ENCODE measurements at places on chromosomes 7 and 10.

- DNase-seq: no peak
These were observed 517.5 kb upstream of the GALNT17 start for GRCh38 chr7:70614237-70615045.

GRCh38 chr10:118564652-118565051 lies 30.8 kb downstream of the PRLHR start:
- DNase-seq: no peak

DNA sequence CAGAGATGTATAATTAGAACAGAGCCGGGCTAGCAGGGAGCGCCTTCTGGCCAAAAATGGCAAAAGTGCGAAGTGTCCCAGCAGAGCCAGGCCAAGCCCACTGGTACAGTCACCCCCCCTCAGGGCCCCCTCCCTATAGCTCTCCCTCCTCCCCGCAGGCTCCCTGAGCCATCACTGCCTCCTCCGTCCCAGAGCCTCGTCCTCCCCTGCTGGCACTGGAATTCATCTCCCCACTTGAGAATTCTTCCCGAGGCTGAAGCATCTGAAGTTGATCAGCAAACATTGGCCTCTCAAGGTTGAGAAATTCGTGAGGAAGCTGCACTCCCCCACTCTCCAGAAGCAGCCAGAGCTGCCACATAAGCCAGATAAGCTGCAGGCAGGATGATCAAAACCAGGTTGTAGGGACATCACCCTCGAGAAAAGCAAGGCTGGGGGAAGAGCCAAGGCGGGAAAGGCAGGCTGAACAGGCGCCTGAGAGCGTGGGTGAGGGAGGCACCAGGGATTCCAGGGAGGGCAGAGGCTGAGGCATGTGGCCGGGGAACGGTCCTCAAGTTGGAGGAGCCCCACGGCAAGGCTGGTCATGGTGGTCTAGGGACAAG lies 23.4 kb downstream of the CAMK2G start:
- no peak for DNase-seq

DNA sequence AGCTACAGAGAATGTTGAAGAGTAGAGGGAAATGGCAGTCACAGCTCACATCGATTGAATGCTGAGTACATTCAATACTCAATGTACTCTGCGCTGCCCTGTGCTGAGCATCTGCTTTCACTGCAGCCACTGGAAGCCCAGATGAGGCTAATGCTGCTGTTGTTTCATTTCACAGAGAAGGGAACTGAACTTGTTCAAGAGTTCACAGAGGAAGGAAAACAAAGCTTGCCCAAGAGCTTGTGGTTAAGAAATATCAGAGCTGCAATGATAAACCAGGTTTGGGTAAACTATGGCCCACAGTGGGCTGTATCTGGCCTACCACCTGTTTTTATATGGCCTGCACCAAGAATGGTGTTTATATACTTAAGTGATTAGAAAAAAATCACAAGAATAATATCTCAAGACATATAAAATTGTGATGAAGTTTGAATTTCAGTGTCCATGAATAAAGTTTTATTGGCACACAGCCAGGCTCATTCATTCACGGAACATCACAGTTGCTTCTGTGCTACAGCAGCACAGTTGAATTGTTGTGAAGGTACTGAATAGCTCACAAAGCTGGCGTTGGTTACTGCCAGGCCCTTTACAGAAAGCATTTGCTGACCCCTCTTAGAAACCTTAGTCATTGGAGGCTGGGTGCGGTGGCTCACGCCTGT lies 64.1 kb downstream of the CFAP58 start:
- no peak for DNase-seq

DNA sequence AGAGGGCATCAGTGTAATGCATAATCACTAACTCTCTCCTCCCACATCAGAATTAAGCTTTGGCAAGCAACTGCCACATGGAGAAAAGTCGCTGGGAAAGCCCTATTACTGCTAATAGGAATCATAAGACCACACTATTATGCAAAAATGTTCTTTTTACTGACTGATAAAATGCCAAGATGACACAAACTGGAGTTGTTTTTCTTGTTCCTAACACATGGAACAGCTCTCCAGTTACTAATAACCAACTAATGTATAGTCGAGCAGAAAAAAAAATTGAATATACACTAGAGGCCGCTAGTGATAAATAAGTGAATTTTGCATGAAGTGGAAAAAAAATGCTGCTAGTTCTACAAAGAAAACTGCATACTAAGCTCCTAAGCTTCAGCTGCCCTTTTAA lies 165.6 kb downstream of the TPK1 start:
- DNase-seq: no peak

DNA sequence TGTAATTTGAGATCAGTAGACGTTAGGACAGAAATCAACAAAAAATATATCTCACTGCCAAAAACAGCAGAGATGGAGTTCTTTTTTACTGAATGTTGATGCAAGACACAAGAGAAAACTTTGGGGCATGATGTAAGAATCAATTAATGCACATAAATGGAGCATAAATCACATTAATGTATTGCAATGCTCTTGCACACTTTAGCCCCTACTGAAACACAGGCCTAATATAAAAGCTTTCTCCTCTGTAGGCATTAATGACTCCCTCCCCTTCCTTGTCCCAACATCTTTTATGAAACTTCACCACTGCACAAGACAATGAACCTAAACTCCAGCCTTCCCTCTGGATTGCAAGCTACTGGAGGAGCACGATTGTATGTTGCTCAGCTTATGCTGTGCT lies 58.8 kb downstream of the CACNA2D1 start:
- no peak for DNase-seq

DNA sequence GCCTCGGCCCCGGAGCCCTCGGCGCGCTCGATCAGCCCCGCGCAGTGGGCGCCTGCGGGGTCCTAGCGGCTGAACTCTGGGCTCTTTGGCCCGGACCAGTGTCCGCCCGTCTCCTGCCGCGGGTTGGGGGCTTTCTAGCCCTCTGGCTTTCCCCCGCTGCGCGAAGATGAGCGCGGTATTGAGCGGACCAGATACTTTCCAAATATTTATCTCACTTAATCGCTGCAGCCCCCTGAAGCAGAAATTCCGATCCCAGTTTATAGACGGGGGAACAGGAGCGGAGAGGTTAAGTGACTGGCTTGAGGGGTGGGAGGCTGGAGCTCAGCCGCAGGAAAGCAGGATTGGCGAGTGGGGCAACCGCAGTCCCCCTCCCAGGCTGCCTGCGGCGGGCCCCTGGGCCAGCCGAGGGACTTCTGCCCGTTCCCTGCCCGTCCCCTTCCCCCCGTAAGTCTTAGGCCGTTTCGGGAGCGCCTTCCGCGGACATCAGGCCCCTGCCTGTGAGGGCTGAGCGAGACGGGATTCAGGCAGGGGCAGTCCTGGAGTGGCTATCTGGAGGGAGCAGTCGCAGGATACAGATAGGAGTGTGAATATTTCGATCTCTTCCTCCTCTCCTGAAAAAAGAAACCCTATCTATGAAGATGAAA lies 565 bp downstream of the STRIP2 start:
- no peak for DNase-seq

GRCh38 chr10:79103585-79103984 lies 34.8 kb downstream of the ZMIZ1 start:
- DNase-seq: no peak

- no peak for DNase-seq
These were observed 173.3 kb upstream of the AGK start for GRCh38 chr7:141377906-141378305.

All from stimulated activated CD4-positive, alpha-beta T cell treated with anti-CD3 and anti-CD28 coated beads, TNF-alpha, amount 100 ng/mL, for 24 hours (primary cell).